ENCODE measurements at places on chromosomes 3 and 15. TPM values are rescaled to one million over a fixed set of nuclear protein-coding genes. Genes with fewer than 3 reads are reported as not detected.

Gene BUB1B
- total RNA-seq = 1.7 TPM

Gene PPM1L
- total RNA-seq = 56.4 TPM

Gene DLL4
- total RNA-seq = 11.6 TPM

Gene GOLGA6L10
- 0.07 TPM for total RNA-seq

Gene FAM107A
- total RNA-seq = 78.0 TPM

DNA sequence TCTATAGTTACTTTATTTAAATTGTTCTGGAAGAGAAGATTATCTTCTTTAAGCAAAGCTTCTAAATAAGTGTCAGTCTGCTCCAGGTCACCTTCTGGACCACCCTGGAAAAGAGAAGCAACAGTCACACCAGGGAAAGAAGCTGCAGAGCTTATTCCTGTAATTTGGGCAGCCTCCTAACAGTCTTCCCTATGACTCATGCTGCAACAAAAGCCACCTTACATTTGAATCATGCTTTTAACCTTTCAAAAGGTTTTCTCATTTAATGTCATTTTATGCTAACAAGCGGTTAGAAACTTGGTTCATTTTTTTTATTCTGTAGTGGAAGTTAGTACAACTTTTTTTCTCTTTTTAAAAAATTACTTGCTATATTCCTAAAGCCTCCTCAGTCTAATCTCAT, 5.3 kb upstream of the GUCA1C start:
- DNase-seq = no peak

GRCh38 chr15:45179221-45179985, 8.4 kb downstream of the SHF start:
- DNase-seq = peak; percentile 55

GRCh38 chr15:73632670-73633058, 525 bp downstream of the NPTN start:
- no peak for DNase-seq

- DNase-seq = no peak
Measured at GRCh38 chr3:190695225-190695624, 167.3 kb downstream of the GMNC start.

GRCh38 chr3:196938576-196938975, 3.8 kb downstream of the NCBP2 start:
- DNase-seq = no peak

DNA sequence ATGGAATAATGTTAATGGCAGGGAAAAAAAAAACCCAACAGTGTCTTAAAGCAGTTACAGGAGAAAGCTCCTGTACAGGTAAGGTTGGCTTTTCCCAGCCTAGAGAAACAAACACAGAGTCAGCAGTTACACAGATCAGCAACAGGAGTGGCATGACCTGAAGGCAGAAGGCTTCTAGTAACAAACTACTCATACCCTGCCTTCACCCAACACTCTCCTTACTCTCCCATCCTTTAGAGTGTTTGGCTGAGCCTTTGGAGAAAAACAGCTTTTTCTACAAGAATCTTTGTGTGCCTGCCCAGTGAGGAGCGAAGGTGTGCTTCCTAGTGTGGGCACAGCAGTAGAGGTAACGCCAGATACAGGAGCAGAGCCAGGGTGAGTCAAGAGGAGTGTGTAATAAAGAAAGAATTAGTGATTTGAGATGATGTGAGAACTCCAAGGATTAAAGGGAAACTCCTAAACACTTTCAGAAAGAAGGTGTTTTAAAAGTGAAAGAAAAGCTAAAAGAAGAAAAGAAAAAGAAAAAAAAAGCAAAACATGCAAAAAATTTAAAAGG, 152.7 kb downstream of the POLR2M start:
- DNase-seq = no peak

- no peak for DNase-seq
Measured at GRCh38 chr3:16013568-16013967, 160.9 kb upstream of the GALNT15 start.

DNA sequence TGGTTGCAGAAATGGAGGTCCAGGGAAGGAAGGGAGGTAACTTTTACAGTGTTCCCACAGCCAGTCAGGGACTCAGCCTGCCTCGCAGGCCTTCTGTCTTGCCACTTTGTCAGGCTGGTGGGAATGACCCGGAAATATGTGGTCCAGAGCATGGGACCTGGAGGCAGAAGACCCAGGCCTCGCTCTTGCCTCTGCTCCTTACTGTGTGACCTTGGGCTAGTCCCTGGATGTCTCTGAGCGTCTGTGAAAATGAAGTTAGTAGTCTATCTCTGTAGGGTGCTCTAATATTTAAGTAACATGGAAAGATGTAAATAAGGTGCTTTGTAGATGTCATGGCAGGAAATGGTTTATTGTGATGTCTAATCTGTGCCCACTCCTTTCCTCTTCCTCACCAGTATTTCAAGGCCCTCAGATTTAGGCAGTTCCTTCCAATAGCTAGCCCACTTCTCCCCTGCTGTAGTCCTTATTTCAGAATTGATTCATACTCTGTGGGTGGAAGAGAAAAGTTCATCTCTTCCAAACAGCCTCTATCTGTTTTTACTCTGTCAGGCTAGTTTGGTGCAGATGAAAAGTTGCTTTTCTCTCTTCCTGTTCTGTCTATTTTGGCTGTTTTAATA, 9.1 kb downstream of the CORO2B start:
- DNase-seq = no peak

DNA sequence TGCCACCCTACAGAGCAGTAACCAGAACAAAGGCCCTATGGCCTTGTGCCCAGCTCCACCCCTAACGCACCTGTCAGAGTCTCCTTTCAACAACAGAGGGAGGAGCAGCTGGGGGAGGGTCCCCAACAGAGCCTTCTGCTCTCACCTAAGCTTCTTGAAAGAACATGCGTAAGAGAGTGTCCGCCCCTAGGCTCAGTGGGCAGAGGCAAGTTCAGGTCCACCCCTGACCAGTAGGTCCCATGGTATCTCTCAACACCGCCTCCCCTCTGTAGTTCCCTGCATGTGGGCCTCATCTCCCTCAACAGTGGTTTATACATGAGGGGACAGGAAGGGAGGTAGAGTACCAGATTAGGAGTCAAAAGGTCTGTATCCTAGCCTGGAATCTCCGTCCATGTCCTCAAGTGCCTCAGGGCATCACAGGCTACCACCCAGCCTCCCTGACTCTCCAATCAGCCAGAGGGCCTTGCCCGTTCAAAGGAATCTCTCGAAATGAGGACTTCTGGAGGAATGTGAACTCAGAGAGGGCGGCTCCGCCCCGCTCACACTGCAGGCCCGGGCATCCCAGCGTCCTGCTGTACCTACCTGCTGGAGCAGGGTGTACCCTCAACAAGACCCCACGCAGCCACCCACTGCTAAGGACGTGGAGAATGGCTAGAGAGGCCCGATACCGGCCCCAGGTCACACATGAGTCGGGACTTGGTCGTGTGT, 680 bp downstream of the POC1A start:
- no peak for DNase-seq

DNA sequence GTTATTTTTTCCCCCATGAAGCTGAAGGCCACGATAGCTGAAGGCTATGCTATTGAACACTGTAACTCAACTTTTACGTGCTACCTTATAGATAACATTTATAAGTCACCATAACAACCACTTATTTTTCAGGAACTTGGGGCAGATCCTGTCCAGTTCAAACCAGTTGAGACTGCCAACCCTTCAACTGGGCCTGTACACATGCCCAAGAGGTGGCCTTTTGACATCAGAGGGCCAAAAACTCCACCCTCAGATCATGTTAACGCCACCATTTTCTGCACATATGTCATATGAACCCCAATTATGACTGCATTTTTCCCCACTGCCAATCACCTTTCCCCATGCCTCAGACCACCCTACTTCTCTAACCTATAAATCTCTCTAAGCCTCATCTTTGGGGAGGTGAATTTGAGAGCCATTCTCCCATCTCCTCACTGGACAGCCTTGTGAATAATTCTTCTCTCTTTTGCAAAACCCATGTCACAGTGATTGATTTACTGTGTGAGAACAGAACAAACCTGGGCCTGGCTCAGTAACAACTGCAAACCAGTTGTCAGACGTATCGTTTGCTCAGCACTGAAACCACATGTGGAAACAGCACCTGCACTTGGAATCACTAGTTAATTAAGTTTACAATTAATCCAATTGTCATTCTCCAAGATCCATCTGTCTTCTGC, 42.5 kb downstream of the ZNF445 start:
- no peak for DNase-seq

DNA sequence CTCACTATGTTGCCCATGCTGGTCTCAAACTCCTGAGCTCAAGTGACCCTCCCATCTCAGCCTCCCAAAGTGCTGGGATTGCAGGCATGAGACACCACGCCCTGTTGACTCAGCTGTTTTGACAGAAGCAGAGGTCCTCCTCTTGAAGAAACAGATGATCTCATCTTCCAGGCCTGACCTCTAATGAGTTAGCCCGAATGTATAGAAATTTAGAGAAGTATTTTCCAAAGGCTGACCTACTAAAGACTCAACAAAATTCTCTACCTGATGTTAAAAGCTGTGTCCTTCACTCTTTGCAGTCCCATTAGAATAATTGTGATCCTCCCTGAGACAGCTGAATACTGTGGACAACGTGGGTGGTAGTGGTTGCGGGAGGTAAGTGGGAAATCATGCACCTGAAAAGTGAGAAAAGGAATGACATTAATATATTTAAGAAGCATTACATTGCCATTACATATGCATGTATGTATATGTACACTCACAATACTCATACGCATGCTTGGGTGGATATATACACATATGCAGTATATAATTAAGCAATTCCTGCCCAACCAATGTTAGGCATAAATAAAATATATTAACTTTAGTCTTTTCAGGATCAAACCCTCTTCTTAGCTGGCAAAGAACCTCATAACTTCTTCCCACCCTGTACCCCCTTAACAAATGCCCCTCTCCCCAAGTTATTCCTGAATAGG, 204.6 kb upstream of the NR2F2 start:
- DNase-seq = no peak

GRCh38 chr3:61093364-61093763, 157.9 kb downstream of the FHIT start:
- no peak for DNase-seq

DNA sequence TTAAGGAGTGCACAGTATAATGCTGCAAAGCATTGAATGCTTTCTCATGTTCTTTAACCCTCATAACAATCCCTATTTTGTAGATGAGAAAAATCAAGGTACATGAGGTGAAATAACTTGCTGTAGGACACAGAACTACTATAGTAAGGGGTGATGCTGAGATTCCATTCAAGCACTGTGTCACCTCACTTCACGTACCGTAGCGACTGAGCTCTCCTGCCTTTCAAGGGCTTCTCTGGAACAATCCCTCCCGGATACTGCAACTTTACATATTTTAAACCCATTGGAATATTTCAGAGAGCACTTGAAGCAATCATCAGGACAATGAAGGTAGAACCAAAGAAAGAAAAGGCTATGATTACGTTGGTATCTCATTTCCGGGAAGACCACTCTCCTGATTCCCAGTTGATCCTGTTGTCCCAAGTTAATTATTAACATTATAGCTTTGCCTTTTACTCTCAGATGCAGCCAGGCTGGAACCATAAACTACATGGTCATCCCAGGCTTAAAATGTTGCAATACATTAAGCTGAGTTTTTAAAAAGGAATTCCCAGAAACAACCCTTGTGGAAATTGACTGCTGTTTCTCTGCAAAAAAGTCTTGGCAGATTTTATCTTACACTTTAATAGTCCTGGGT, 252.2 kb upstream of the IGF1R start:
- DNase-seq = no peak

DNA sequence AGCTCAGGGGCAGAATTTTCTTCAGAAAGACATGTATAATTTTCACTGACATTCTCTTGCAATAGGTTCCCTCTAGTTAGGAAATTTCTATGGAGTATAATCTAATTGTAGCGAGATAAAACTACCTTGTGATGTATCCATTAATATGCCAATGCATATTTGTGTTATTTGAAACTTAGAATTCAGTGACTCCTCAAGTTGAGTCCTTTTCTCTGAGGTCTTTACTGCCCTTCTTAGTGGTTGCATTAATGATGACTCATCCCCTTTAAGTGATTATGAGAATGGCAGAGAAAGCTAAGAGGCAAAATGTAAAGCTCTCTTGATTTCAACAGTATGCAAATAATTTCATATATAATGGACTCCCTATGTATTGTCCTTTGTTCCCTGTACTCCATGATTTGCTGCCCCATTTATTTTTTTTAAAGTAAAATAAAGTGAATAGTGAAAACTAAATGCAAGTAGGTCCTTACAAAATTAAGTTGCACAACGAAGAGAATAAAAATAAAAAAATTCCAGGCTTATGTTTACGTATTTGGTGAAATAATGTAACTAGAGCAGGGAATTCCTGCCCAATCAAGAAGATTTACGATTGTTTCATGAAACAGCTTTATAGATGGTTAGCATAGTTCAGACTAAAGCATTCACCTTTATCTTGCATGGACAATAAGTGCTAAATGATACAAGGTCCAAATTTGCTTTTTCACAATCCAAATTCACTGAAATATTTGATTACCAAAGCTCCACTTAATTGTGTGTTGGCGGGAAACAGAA, 78.1 kb downstream of the ZPLD1 start:
- DNase-seq = no peak

GRCh38 chr3:191922570-191922969, 461.6 kb downstream of the PYDC2 start:
- no peak for DNase-seq

DNA sequence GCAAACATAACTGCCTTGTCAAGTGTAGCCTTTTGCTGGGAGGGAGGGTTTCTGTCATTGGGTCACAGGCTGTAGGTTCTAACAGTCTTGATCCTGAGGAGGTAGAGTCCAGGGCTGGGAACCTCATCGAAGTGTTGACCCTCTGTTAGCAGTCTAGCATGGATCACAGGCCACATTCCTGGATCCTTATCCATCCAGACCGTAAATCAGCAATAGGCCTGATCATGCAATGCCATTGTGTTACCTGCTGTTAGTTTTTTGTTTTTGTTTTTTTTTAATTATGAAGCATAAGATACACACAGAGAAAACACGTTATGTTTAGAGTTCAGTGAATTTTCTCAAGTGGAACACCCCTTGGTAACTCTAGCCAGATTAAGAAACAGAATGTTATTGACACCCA, 282.0 kb upstream of the TPM1 start:
- DNase-seq = no peak

- DNase-seq = no peak
Measured at GRCh38 chr15:71288348-71288955, 173.2 kb downstream of the THSD4 start.

All from left ventricle myocardium superior (tissue), 1 donor.